ENCODE measurements at places on chromosomes 2 and 18. TPM values are rescaled to one million over a fixed set of nuclear protein-coding genes. Genes with fewer than 3 reads are reported as not detected.

NDC80 gene
- 3.4 TPM for total RNA-seq

C2orf49 gene
- total RNA-seq: 24.6 TPM

NTSR2 gene
- total RNA-seq: 0.25 TPM

FOXD4L1 gene
- total RNA-seq: 0.25 TPM

DHX57 gene
- 54.8 TPM for total RNA-seq

PPIG gene
- total RNA-seq: 35.7 TPM

SERPINB2 gene
- under 0.01 TPM for total RNA-seq

C1GALT1C1L gene
- total RNA-seq: not detected

SGPP2 gene
- total RNA-seq: 1.2 TPM

SLC14A1 gene
- 1.7 TPM for total RNA-seq
